ENCODE measurements at places on chromosomes 1 and 21.

GRCh38 chr1:51425273-51425672, 93.8 kb downstream of the EPS15 start:
- no peak for DNase-seq

DNA sequence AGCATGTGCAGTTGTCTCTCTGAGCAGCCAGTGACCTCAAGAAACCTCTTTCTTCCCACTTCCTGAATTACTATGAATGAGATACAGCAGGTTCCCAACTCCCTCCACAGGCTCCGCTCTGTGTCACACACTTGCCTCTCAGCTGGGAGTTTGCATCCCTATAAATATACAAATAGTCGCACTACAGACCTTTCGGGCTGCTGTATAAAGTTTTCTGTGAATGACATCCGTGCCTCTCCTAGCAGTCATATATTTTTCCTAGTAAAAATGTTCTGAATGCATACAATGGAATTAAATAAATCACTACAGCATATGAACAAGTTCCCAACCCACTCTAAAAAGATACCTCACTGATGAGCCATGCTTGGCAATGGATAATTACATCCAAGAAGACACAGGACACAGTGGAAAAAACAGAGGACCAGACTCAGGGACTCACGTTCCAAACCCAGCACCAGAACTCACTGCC, 66.8 kb downstream of the CAPZB start:
- no peak for DNase-seq

- no peak for DNase-seq
Measured at GRCh38 chr1:177088966-177089365, 75.5 kb downstream of the ASTN1 start.

GRCh38 chr1:81287411-81288080, 513.2 kb upstream of the ADGRL2 start:
- no peak for DNase-seq
